CD4-positive, alpha-beta T cell treated with Interleukin-2 at 100 ng/mL for 4 hours (primary cell): ENCODE measurements at places on chromosomes 16 and 17.

DNA sequence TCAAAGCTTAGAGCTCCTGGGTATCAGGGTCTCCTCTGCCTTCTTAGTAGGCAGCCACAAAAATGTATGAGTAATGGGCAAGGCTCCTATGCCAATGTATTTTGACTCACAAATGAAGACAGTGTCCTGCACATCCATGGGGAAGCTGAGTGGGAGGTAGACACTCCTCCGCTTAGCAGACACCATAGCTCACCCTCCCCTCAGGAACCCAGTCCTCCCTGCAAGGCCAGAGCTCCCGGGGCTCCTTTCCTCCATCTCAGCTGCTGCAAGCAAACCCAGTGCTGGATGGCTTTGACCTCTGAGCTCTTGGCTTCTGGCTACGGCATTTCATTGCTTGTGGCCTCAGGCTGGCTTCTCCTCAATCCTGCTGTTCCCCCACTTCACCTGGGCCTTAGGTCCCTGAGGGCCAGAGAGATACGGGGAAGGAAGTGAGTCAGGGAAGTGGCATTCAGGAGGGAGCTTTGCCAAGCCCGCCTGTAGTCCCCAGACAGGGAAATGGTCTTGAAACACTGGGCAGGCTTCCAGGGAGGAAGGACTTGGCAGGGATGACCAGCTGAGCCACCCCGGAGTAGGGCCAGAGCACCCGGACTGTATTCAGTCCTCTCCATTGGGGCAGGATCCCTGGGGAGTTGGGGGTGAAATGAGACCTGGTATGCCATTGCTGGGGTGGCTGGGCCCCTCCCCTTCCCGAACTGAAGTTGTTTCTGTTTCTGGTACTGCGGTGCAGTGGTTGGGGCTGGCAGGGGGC is 4.5 kb downstream of the ABCC3 start:
- DNase-seq = no peak

GRCh38 chr17:77948690-77949114 is 9.8 kb upstream of the TNRC6C start:
- no peak for DNase-seq

- no peak for DNase-seq
Observed at GRCh38 chr17:7133916-7134315, 19.3 kb upstream of the ASGR2 start.

DNA sequence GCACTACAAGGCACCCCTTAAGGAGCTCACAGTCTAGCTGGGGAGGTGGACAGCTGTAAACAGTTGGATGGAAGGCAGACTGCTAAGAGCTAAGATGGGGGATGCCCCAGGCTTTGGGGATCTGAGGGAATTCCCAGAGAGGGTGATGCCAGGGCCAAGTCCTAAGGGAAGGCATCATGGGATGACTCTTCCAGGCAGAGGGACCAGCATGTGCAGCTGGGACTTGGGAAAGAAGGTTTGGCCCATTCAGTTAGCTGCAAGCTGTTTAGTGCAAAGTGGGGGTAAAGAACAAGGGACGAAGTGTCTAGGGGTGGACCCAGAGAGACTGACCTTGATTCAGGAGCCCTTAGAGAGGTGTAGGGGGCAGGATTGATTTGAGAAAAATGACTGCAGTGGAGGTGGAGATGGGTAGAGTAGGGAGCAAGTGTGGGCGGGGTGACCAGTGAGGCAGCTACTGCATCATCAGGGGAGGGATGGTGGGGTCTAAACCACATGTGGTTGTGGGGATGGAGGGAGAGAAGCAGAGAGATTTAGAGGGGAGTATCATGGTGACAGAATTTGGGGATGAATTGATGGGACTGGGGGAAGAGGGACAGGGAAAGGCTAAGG is 27.1 kb upstream of the PHF12 start:
- no peak for DNase-seq

DNA sequence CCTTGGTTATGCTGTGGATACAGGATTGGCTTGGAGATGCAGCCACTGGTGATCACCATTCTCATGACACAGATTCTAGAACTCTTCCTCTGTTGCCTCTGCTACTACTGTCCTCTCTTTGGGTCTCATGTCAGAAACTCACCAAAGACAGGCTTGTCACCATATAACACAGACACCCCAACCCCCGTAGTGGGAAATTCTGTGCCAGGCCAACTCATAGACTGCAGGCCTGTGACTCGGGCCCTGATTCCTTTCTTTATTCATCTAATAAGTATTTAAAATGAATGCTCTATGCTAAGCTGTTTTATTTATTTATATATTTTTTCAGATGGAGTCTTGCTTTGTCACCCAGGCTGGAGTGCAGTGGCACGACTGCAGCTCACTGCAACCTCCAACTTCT is 9.5 kb downstream of the CYB5D2 start:
- DNase-seq = no peak

GRCh38 chr17:8820311-8821010 is 21.3 kb upstream of the MFSD6L start:
- no peak for DNase-seq
